ENCODE measurements at places on chromosomes 11 and 22.

DNA sequence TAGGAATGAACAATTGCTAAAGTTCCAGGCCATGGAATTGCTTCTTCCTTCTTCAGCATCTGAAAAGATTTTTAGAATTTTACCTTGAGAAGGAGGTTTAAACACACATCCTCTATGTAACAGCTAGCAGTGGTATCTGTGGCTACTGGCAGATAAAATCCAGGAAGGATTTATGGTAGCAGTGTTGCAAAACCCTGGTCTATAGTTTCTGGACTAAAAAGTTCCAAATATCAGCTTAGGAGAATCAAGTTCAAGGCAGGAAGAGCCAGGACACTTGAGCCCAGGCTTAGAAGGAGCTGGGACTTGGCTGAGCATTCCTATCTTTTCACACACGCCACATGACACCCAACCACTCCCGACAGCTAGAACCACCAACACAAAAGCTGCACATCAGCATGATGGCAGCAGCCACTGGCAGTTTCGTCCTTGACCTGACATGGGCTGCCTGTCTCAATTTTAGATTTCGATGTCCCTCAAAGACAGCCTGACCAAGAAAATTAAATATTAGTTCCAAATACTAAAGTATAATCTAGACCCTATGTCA, 14.1 kb downstream of the LARGE2 start:
- no peak for DNase-seq

DNA sequence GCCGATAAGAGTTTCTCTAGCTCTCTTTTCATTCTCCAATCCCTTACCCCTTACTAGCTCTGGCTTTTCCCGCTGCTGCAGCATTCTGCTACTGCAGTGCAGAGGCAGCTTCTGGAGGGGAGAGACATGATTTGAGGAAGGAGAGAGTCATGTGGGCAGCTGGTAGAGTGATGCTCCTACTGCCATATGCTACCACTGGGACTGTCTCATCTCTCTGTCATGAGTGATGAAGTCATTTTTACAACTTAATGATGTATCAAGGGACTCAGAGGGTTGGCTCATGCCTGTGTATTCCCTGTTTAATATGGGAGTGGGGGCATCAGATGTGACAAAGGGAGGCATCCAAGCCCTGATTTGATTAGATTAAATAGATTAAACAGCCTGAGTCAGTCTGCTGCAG, 11.3 kb downstream of the SLC17A6 start:
- no peak for DNase-seq

GRCh38 chr11:14341968-14342367, 17.0 kb downstream of the RRAS2 start:
- DNase-seq: no peak

DNA sequence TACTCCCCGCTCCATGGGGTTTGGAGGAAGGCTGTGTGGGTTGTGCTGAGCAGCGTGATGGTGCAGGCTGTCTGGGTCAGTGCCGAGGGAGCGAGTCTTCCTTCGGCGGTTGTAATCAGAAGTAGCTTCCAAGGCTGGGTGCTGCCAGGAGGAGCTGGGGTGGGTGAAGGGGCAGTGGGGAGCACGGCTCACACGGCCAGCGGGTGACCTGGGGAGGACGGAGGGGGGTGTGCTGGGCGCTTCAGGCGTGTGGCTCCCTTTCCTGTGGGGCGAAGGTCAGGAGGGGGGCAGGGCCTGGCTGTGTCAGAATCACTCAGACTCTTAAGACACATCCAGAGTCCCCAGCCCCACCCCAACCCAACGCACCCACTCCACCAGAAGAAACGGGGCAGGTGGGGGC, 60.2 kb downstream of the LRP5 start:
- DNase-seq: no peak

DNA sequence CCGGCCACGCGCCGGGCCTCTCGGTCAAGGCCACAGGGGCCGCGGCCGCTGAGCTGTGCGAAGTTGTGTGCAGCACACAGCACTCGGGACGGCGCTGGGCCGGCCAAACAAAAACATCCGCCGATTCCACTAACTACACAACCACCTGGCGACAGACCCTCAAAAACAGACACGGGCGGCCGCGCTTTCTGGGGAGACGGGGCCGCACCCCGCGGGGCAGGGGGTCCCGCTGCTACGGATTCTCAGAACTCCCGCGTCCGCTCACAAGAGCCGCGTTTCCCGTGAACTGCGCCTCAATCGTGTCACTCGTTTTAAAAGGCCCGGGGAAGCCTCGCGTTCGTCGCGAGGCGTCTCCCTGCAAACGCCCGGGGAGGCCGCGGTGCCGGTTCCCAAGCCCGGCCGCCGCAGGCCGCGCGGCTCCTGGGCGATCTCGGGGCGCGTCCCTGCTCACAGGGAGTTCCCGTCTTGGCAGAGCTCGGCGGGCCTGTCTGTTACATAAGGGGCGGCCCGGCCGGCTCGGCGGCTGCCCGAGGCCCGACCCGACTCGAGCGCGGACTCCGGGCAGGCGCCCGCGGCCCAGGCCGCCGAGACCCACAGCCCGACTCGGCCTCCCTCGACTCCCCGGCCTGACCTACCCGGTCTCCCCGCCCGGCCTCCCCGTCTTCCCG, 936 bp downstream of the BRD1 start:
- DNase-seq: peak; percentile 52

DNA sequence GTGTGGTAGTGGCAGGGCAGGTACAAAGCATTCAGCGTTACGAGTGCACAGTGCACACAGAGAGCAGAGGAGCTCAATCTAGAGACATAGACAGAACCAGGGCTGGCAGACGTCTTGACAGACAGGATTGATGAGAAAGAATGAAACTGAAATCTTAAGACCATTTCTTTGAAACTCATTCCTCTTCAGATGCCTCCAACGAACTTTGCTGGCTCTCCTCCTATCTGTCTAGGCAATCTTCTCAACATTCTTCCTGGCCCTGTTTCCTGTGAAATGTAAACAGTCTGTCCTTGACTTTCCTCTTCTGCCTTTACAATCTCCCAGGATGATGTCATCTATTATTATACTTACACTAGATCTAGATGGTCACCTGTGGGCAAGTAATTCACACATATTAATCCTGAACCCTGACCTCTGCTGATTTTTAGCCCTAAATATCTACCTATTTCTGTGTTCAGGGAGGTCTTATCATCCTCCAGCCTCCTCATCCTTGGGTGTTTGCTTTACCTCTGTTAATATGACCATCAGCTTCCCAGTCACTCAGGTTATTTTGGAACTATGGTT, 119.5 kb downstream of the ENTHD1 start:
- DNase-seq: peak; percentile 31

- peak; percentile 40 for DNase-seq
Observed at GRCh38 chr22:46373921-46374662, 38.6 kb downstream of the TRMU start.

DNA sequence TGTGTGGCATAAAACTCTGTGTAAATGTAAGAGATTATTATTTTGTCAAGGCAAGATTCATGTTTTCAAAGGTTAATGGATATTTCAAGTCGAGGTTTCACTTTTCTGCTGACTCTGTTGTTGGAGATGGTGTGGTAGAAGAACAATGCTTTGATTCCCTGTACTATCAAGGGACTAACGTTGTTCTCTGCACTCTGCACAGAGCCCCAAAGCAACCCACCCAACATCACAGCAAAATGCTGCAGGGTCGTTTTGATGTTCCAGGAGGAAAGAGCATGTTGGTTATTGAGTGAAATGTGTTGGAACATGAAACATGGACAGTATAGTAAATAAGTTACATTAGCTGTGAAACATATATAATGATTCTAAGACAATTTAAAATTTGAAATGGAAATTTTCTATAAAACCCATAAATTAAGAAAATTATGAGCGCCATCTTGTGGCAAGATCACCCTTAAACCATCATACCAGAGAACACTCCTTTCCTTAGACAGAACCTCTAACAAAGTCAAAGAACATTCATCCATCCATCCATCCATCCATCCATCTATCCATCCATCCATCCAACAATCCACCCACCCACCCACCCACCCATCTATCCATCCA, 164.4 kb upstream of the ZBED5 start:
- DNase-seq: no peak

GRCh38 chr11:108662700-108663099, 2.2 kb upstream of the DDX10 start:
- DNase-seq: no peak

GRCh38 chr22:49660794-49661781, 166.6 kb downstream of the BRD1 start:
- DNase-seq: no peak

- no peak for DNase-seq
Observed at GRCh38 chr11:104333977-104334376, 170.0 kb upstream of the PDGFD start.

- peak; percentile 50 for DNase-seq
Observed at GRCh38 chr11:107563702-107564101, 1.8 kb downstream of the ALKBH8 start.

DNA sequence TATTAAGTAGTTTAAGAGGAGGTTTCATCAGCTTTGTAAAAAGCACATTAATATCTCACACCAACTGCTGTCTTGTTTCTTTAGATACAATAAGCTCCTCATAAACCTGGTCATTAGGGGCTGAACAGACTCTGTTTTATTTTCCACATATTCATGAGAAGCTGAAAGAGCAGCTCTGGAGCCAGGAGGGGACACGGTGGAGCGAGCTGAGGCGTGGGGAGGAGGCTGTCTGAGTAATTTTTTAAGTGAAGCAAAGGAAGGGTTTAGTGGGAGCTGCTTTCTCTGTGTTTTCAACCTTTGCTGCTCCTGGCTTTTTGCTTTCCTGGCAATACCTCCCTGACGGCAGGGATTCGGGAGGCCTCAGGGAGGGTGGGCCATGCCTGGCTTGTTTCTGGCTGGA, 67.0 kb upstream of the EIF3D start:
- DNase-seq: no peak

DNA sequence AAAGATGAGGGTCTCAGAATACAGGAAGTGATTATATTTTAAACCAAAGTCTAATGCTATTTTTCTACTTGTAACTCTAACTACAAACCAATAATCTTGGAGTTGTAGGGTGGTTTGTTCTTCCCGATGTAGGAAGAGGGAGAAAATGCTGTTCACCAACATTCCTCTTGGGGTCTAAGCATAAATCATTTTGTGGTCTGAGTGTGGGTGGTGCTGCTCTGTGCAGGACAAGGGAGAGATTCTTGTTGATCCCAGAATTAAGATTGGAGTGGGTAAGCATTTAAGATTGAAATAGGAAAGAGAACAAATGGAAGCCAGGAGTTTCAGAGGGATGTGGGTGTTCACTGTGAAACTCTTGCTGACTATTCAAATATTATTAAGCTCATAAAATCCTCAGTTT, 38.6 kb upstream of the MMP13 start:
- DNase-seq: no peak

DNA sequence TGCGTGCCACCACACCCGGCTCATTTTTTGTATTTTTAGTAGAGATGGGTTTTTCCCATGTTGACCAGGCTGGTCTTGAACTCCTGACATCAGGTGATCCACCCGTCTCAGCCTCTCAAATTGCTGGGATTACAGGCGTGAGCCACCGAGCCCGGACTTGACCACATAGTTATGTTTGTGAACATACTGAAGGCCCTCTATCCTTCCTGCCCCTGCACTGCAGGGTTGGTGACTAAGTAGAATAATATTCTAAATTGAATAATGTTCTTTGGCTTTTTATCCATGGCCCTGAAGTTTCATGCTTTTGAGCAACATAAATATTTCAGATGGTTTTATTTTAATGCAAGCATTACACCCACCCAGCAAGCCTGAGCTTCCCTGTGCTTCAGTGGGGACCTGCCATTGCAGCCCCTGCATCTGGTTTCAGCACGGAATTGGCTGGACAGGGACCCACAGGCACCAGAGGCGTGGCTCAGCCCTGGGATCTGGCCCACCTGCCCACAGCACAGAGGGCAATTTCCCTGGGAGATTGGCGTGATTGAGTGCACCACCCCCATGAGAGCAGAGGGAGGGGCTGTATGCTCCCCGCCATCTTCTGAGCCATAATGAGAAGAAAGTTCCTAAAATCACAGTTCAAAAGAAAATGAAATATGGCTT, 460.5 kb downstream of the BRD1 start:
- no peak for DNase-seq

DNA sequence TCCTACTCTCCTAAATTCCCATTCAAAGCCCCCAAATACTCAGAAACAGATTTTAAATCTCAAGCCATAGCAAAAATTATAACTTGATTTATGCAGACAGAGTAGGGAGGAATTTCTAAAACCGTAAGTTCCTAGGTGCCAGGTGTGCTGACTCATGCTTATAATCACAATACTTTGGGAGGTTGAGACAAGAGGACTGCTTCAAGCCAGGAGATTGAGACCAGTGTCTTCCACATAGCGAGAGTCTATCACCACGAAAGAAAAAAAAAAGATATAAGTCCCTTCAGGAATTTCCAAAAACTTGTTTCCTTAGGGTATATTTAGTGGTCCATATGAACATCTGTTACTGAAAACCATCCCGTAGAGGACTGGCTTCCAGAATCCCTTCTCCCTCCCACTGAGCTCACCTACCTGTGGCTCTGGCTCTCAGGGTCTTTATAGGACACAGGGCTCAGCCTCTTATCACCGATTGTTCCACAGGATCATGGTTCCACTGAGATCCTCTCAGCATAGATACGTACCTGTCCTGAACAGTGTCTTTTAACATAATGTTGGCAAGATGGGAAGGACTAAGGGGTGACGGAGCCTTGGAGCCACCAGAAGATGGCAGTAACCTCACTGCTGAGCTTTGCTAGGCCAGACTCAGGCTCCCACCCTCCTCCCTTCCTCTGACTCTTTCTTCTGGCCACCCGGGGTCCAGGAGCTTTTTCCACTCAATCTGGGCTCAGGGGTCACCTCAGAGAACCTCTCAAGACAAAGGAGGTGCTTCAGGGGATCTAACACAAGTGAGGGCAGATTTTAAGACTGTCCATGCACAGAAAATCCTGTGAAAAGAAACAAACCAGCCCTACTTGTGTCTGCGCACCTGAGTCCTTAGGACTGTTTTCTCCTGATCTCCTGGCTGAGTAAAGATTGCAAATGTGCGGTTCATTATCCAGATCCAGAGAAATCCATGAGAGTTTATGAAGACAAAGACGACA, 117.5 kb upstream of the TOP3B start:
- DNase-seq: no peak

GRCh38 chr11:68923614-68924013, 19.9 kb downstream of the IGHMBP2 start:
- no peak for DNase-seq

DNA sequence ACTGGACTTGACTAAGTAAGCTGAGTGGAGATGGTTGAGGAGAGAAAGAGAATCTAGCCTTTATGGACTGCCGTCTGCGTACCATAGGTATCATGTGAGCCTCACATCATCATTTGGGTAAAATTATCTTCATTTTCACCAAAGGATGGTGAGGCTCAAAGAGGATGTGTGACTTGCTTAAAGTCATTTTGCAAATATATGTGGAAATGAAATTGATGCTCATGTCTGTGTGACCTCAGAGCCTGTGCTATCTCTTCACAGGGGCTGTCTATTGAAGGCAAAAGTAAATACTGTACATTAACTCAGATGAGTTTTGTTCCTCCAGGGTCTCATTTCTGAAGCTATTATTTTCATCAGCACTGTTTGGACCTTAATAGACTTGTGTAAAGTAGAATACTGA, 83.3 kb upstream of the ALKBH3 start:
- DNase-seq: no peak
